ENCODE measurements at places on chromosomes 1 and 21.

GRCh38 chr1:204345941-204346645 lies 13.6 kb downstream of the PLEKHA6 start:
- no peak for DNase-seq

- no peak for DNase-seq
Observed at GRCh38 chr1:158400871-158401270, 1.6 kb upstream of the OR10T2 start.

- DNase-seq: no peak
Observed at GRCh38 chr1:163766257-163766918, 444.6 kb downstream of the NUF2 start.

DNA sequence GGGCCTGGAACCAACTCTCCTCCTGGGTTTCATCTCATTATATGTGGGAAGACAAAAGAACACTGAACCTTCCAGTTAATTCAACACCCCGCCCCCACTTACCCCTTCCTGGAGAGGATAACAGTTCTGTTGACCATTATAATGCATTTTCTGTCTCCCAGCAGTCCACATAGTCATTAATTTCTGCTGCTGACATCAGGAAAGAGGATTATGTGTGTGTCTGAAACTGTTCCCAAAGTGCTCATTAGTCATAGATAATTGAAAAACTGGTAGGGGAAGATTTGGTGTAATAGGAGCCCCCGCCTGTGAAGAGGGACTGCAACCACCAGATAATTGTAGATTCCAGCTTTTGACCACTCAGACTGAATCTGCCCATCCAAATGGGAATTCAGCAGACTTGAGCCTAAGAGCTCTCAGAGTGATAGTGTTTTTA lies 208.7 kb downstream of the FGGY start:
- no peak for DNase-seq

- DNase-seq: no peak
Observed at GRCh38 chr1:65147424-65148177, 402 bp upstream of the AK4 start.
